ENCODE measurements at places on chromosomes 6 and 20.

GRCh38 chr6:143747347-143747842 lies 69.6 kb downstream of the PHACTR2 start:
- no peak for DNase-seq

DNA sequence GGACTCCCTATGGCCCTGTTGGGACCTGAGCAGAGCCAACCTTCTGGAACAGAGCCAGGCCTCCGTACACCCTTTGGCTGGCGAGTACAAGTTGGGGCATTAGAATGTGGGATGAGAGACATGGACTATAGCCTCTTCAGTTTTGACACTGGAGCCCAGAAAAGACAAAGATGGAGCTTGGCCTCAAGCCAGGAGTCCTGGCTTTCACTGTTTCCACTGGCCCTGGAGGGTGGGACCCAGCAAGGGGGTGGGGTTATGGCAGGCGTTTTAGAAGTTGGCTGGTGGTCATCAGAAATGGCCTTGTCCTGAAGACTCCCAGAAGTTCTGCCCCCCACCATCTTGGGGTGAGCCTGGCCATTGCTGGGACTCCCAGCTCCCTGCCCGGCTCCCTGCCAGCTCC lies 21.8 kb downstream of the ITPR3 start:
- no peak for DNase-seq

DNA sequence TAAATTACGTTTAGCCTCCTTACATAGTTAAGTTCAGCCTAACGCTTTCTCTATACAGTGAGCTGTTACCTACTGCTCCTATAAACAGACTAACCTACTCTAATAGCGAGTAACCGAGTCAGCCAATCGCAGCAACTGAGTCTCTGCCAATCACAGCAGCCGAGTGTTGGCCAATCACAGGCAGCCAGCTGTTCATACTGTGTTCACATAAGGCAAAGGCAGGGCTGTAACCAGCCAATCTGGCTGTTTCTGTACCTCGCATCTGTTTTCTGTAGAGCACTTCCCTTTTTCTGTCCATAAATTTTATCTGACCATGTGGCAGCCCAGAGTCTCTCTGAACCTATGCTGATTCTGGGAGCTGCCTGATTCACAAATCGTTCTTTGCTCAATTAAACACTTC lies 263.9 kb upstream of the JARID2 start:
- DNase-seq, result no peak

DNA sequence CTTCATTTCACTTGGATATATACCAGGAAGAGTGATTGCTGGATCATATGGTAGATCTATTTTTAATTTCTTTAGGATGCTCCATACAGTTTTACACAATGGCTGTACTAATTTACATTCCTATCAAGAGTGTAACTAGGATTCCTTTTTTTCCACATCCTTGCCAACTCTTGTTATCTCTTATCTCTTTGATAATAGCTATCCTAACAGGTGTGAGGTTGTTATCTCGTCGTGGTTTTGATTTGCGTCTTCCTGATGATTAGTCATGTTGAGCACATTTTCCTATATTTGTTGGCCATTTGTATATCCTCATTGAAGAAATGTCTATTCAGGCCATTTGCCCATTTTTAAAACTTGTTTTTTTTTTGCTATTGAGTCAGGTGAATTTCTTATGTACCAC lies 552.4 kb downstream of the RFPL4B start:
- DNase-seq, result no peak

GRCh38 chr6:32167154-32167760 lies 2.9 kb downstream of the EGFL8 start:
- DNase-seq, result no peak

DNA sequence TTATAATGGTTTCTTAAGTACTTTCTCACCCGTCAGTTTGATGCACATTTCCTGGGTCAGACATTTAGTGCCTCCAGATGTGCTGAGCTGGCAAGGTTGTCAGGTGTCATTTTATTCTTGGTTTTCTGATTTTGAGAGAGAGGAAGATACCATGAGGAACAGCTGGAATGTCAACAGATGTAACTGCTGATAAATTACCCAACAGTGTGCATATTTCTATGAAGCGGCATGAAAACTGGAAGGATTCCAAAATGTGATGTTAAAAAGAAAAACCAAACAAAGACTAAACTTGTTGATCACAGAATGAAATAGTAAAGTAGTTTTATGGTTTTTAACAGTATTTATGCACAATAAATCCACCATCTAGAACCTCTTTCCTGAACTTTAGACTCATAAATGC lies 447.3 kb downstream of the HDGFL1 start:
- no peak for DNase-seq

- DNase-seq, result no peak
Observed at GRCh38 chr6:16296061-16296670, 57.8 kb downstream of the GMPR start.

GRCh38 chr6:158559338-158559894 lies 475 bp upstream of the TMEM181 start:
- DNase-seq, result no peak
